ENCODE measurements at places on chromosomes 11 and 22. TPM values are rescaled to one million over a fixed set of nuclear protein-coding genes. Genes with fewer than 3 reads are reported as not detected.

GRCh38 chr11:95459291-95460042 is 228.5 kb upstream of the SESN3 start:
- DNase-seq: no peak

DNA sequence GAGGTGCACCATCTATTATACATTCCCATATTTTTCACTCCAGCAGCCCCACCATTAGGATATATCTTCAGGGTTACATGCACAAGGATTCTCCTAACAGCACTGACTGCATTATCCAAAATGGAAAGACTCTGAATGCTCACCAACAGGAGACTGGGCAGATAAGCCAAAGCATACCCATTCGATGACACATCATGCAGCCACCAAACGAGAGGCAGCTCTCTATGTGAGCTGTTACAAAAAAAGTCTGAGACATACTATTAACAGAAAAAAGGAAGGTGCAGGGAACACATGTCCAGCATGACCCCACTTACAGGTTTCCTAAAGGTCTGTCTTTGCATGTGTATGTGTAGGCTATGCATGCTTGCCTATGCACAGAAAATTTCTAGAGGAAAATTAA is 12.4 kb upstream of the SERPIND1 start:
- peak; percentile 55 for DNase-seq

- peak; percentile 54 for DNase-seq
Measured at GRCh38 chr22:43829904-43830851, 18.1 kb upstream of the EFCAB6 start.

DNA sequence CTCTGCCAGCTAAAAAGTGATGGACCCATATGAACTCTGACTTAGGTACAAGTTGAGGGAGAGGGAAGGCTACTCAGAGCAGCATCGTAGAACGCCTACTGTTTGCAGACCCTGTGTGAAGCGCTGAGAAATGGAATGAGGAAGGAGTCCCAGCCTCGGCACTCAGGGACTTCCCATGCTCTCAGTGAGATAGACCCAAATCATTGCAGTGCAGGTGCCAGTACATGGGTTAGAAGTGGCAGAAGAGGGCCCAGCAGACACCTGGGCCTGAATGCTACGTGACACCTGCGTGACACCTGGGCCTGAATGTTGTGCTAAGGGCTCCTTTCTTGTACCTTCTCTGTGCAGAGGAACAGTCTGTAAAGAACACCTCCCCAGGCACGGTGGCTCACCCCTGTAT is 2.6 kb upstream of the PDGFB start:
- DNase-seq: no peak

DNA sequence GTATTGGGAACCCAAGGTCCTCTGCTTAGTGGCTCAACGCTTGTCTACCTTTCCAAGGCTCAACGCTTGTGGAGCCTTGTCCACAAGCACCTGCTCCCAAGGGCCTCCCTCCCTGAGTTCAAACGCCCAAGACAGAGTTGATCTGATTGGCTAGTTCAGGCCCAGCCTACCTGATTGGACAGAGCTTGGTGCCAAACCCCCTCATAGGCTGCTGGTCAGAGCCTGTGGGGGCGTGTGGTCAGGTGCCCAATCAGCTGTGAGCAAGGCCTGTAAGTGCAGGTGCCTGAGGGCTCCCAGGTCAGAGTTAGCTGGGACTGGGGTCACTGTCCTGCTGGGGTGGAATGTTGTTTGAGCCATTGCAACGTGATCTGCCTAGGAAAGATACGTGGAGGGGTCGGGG is 16.9 kb upstream of the TMPRSS6 start:
- no peak for DNase-seq

DNA sequence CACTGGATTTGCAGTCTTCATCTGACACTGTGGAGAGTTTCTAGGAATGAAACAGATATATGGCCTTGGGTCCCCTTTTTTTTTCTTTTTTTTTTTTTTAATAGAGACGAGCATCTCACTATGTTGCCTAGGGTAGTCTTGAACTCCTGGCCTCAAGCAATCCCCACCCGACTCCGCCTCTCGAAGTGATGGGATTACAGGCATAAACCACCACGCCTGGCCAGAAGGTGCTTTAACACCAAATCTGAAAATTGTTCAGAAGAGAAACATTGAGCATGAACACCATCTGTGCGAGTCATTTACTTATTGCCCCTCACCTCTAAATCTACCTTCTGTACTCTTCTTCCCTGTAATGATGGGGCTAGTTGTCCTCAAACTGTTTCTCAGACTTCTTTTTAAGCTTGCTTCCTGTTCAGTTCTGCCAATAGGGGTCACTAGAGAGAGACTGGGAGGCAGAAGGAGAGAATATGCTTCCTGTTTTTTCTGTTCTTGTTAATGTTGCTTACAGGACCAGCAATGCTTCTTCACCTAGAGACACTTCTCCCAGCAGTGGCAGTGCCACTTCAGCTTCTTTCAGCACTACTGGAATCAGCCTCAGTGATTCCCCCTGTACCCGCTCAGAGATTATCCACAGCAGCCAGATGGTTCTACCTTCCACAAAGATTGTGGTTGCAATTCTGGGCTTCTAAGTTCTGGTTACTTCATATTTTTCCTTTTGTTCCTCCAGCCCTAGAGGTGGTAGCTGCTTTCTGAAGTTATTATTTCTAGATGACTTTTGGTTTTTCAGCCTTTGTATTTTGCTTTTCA is 20.8 kb upstream of the ZBED5 start:
- peak; percentile 72 for DNase-seq

DNA sequence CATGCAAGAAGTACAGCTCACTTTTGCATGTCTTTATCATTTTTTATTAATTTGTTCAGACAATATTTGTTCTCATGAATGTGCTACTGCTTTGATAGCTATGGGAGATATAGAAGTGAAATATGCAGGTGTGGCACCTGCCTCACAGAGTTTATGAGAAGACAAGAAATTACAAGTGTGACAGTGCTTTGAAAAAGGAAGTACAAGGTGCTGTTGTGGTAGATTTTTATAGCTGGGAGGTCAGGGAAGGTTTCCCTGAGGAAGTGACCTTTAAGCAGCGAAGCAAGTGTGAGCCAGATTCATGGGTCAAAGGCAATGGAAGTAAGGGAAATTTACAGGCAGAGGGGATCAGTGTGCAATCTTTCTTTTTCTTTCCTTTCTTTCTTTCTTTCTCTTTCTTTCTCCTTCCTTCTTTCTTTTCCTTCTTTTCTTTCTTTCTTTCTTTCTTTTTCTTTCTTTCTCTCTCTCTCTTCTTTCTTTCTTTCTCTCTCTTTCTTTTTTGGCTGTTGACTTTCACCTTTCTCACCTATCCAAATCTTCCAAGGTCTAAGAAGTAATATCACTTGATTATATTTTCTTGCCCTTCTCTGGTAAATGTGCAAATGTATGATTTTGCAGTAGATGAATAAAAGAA is 6.4 kb upstream of the BMAL1 start:
- DNase-seq: no peak

DNA sequence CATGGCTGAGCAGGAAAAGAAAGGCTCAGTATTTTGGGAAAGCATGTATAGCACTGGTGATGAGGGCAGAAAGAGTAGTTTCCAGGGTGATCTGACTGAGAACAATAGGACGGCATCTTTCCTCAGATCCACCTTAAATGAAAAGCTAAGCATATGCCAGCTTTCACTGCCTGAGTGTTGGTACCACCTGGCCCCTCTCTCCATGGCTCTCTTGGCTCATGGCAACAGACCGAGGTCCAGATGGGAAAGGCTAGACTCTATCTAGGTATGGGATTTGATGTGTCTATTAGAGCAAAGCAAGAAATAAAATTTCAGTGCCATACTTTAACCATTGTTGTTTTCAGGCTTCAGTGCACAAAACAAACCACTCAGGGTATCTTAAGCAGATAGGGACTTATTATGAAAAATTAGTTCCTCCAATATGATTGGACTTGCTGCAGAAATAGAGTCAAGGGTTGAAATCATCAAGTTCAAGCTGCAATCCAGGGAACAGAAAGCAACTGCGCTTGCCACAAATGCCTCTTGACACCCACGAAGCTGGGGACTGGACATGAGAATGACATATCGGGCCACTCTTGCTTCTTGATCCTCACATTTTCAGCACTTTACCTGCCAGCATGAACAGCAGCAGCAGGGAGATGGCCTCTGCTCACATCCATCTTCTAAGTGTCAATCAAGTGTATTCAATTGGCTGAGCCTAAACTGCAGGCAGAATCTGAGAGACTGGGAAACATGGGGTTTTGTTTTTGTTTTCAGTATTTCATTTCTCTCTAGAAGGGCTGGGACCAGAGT is 64.0 kb upstream of the SNX19 start:
- DNase-seq: no peak

GRCh38 chr22:22042599-22043295 is 60.2 kb upstream of the TOP3B start:
- DNase-seq: no peak

GRCh38 chr11:114607753-114608459 is 12.3 kb upstream of the NXPE4 start:
- no peak for DNase-seq

GRCh38 chr22:20131597-20131858 is at the start of gene ZDHHC8:
Gene ZDHHC8 (plus strand): TSS chr22:20131804. CDS start chr22:20131948, 144 bp downstream.
- no peak for DNase-seq

GRCh38 chr11:123494195-123495050 is 64.4 kb downstream of the GRAMD1B start:
- peak; percentile 69 for DNase-seq

GRCh38 chr22:27850000-27850521 is 48.5 kb upstream of the MN1 start:
- no peak for DNase-seq

DNA sequence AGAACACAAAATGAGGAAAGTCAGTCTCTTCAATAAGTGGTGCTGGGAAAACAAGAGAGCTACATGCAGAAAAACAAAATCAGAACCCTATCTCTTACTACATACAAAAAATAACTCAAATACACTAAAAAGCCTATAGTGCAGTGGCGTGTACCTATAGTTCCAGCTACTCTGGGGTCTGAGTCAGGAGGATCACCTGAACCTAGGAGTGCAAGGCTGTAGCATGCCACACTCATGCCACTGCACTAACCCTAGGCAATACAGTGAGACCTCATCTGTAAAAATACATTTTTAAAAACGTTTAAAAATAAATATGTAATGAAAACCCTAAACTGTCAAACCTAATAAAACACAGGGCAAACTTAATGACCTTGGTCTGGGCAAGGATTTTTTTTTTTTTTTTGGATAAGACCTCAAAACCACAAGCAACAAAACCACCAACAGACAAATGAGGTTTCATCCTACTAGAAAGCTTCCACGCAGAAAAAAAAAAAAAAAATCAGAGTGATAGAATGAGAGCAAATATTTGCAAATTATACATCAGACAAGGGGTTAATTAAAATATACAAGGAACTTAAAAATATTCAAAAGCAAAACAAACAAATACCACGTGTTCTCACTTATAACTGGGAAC is 35.2 kb downstream of the XKR3 start:
- DNase-seq: no peak

DNA sequence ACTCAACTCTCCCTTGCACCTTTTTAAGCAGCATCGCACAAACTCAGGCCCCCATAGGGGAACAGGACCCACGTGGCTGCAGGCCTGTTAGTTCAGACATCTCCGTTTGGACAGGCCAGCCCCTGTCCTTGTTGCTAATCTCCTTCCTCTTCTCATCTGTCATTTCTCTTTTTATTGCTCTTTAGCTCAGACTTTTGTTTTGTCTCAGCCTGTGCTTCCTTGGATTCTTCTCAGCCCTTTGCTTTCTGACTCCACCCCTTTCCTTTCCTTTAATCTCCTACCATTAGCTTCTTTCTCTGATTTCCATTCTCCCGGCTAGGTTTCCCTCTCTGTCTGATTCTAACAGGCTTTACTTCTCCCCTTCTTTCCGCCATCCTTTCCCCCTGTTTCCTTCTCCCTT is 68.7 kb downstream of the SCN3B start:
- no peak for DNase-seq

- peak; percentile 84 for DNase-seq
Measured at GRCh38 chr22:45537734-45538181, 35.1 kb downstream of the FBLN1 start.

GRCh38 chr22:46867106-46867505 is 104.7 kb downstream of the TBC1D22A start:
- no peak for DNase-seq

DNA sequence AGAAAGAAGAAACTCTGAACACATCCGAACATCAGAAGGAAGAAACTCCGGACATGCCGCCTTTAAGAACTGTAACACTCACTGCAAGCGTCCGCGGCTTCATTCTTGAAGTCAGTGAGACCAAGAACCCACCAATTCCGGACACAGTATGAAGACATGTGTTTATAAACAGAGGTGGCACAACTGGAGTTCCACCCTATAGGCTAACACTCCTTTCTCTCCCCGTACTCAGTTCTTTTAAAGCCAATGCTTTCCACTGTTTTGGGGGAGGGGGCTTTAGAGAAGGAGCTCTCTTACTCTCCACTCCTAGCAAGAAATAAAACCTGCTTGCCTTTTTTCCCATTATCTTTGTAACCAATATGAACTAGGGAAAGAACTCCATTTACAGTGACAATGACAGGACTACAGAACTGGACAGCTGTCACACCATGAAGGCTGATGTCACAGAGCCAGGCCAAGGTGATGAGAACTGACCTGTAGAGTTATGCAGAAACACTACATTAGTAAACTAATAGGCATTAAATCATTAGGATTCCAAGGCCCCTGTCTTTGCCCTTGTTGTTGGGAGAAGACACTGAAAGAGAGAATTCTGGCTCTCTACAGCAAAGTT is 733 bp downstream of the TRIM5 start:
- DNase-seq: peak; percentile 22

- no peak for DNase-seq
Measured at GRCh38 chr11:16977136-16977993, 36.8 kb downstream of the PLEKHA7 start.

Gene MS4A1
- not detected for total RNA-seq

Gene ADM2
- total RNA-seq: 0.18 TPM

Gene CDCA5
- total RNA-seq: 9.1 TPM

Gene OR5AS1
- not detected for total RNA-seq

Gene MS4A3
- not detected for total RNA-seq

Gene TCN1
- not detected for total RNA-seq

Gene OR9Q2
- total RNA-seq: not detected

Gene CRYAB
- 6.5 TPM for total RNA-seq

Gene MOGAT2
- total RNA-seq: not detected

All from IMR-90 (cell line).